Suppressor macrophage (primary cell): ENCODE measurements at places on chromosomes 12 and 14.

GRCh38 chr12:131784909-131785762 is 43.1 kb upstream of the MMP17 start:
- no peak for DNase-seq

DNA sequence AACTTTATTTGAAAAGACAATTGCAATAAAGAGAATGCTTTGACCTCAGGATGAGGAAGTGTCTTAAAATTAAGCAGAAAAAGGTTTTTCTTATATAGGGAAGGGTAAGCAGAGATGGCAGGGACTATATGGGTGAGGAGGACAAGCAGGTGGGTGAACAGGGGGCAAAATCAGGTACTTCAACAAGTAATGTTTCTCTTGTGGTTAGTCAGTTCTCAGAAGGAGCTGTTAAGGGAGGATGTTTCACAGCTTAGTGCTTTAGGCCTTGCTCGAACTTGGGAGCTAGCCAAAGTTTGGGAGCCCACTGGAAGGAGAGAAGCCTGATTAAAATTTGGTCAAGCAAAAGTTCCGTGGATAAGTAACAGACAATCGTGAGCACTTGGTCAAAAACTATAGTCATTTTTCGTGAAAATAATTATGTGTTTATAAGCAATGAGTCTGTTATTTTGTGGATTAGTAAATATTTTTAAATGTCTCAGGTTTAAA is 364.2 kb upstream of the TMPO start:
- no peak for DNase-seq

DNA sequence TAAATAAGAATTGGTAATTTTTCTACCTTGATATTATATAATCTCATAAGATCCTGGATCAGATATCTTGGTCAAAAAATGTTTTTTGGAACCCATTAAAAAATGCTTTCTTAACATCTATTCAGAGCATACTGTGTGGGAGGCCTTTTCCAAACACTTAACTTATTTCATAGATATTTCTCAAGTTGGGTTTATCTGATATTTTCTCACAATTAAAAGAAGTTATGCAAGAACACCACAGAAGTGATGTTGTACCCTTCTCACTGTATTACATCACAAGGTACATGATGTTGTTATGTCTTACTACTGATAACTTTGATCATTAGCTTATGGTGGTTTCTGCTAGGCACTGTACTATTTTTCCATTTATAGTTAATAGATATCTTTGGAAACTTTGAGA is 23.4 kb upstream of the PRPF39 start:
- no peak for DNase-seq

DNA sequence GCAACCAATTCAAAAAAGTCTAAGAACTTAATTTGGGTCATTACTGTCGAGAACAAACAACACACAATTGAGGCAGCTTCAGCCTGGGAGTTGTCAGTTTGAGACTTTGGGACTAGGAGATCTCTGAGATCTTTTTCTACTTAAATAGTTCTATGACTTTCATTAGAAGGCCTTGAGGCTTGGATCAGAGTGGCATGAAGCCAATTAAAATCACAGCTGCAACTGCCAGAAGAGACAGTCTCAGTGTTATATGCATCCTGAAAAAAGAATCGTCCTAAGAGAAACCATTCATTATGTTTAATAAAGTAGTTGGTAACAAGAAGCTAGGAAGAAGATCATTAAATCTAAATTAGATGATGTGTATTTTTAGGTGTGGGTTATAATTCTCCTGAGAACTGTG is 170.8 kb upstream of the RASSF8 start:
- no peak for DNase-seq

DNA sequence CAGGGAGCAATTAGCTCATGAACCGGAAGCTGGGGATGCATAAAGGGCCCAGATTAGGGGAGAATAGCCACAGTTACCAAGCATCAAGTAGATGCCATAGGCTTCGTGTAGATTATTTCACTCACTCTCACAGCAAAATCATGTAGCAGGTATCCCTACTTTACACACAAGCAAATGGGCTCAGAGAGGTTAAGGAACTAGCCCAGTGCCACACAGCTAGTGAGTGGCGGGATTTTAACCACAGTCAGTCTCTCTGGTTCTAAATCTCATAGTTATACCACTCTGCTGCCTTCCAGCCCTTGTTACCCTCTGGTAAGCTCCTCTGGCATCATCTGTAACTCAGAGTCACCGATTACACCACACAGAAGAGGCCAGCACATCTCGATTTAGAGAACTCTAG is 49.0 kb downstream of the IQSEC3 start:
- DNase-seq: no peak

DNA sequence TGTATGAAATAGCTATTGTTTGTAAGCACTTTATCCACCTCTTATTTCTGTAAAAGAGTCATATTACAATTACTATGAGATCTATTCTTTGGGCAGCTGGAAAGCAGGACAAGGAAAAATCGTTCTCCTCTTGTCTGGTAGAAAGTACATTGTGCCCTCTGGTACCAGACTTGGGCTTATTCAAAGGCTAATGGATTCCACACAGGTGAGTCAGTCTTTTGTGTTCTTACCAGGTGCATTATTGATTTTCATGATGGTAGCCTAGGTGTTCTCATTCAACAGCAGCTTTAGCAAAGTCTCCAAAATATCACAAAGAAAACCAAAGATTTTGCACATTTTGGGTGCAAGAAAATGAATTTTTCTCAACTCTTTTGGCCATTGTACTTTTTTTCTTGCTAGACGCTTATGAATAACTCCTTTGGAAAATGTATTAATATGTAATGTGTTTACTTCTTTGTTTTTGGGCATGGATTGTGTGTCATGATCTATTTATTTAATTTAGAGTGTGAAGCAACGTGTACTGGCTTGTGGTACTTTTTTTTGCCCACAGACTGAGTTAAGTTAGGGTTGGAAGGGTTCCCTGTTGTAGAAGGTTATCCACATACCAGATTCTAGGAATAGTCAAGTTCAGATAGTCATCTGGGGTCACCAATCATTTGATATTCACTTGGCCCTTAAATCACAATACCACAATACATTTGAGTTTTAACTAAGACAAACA is 26.2 kb downstream of the MNAT1 start:
- no peak for DNase-seq

DNA sequence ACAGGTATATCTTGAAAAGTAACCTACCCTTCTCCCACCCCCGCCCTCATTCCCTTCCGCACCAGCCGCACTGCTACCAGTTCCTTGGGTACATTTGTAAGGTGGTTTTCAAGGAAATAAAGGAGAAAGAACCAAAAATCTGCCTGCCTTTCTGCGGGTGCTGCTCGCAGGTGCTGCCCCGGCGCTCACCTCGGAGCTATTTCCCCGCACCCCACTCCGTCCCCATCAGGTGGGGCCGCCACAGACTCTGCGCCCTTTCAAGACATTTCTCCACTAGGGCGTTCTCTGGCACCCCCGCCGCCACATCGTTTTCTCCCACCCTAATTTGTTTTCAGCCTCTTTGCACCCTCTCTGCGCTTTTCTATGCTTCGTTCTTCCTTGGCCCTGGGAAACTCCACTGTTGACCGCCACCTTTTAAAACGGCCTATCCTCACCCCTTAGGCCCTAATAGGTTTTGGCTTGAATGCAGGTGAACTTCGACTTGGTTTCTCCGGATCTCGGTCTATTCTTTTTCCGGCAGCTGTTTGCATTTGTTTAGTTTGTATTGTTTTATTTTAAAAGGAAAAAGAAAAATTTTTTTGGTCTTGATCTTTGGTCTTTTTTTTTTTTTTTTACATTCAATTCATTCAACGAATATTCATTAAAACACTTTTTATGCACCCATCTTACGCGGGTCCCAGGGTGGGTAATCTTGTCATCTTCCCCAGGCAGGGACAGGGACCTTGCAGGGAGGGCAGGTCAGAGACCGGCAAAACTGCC is 3.0 kb downstream of the VSX2 start:
- no peak for DNase-seq

DNA sequence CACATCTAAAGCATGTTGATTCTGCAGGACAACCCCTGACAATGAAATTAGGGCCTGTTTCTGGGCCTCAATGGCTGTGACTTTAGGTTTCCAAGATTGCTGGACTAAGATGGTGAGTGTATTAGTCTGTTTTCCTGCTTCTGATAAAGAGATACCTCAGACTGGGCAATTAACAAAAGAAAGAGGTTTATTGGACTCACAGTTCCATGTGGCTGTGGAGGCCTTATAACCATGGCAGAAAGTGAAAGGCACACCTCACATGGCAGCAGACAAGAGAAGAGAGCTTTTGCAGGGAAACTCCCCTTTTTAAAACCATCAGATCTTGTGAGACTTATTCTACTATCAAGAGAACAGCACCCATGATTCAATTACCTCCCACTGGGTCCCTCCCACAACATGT is 10.6 kb downstream of the IL22 start:
- DNase-seq: no peak

DNA sequence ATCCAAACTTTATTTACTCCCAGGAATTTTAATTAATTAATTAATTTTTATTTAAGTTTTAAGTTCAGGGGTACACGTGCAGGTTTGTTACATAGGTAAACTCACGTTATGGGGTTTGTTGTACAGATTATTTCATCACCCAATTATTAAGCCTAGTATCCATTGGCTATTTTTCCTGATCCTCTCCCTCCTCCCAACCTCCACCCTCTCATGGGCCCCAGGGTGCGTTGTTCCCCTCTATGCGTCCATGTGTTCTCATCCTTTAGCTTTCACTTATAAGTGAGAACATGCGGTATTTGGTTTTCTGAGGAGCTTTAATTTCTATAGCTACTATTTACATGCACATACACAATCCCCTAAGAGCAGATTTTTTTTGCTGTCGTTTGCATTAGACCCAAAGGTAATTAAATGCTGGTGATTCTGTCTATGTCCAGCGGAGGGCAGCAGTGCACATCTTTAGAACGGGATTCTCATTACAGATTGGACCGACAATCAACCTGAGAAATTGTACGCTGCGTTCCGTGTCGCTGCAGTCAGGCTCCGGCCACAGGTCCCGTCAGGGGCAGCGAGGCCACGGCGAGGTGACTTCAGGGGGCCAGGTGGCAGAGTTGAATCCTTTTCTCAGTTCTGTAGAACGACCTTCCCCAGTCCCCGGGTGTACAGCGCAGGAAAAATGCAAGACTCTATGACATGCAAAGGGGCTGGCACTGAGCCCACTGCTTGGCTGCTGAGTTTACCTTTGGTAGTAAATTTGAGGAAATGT is 11.6 kb downstream of the TMEM30B start:
- DNase-seq: peak; percentile 78

DNA sequence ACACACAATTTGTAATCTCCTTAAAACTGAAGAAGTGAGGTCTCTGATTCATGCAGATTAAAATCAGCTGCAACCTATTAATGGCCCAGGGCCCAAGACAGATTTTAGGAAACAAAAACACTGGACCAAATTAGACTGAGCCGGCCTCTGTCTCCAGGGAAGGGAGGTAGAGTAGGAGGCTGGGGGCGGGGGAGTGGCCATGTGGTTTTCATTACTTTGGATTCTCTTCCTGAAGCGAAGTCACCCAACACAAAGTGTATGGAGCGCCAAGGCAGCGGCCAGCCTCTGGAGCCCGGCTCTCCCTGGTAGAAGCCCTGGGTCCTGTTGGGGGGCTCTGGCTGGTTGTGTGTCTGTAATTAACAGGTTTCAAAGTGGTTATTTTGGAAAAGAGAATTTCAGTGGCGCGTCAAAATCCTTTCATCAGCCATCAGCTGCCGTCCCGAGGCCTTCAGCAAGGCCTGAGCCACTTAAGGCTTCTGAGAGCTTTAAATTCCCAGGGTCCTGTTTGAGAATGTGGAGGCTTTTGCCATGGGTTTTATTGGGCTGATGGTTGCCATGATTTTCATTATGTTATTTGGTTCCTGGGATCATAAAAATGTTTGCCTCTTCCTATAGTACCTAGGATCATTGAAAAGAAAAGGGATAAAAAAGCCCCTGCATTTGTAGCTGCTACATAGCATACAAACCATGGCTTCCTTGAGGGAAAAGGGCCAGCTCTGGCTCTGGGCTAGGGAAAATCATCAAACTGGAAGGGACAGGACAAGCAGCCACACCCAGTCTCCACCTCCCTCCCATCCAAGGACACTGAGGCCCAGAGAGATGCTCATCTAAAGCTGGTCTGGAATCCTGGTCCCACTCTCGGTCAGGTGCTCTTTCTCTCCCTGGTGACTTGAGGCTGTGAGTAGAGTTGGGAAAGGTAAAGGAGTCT is 282.4 kb downstream of the ZFP36L1 start:
- no peak for DNase-seq

DNA sequence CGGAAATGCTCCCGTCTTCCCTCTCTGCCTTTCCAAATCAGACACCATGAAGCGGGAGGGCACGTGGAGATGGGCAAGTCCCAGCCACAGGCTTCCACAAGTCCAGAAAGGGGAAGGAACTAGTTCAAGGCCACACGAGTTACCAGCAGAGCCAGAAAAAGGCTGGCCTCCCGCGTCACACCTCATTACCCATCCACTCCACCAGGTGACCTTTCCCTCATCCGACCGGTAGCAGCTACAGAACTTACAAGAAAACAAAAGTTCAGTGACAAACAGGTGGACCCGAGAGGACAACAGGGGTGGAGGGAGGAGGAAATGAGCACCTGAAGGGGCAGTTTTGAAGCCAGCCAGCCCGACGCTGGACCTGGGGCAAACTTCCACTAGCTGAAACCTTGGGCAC is 46.9 kb downstream of the CHGA start:
- no peak for DNase-seq

DNA sequence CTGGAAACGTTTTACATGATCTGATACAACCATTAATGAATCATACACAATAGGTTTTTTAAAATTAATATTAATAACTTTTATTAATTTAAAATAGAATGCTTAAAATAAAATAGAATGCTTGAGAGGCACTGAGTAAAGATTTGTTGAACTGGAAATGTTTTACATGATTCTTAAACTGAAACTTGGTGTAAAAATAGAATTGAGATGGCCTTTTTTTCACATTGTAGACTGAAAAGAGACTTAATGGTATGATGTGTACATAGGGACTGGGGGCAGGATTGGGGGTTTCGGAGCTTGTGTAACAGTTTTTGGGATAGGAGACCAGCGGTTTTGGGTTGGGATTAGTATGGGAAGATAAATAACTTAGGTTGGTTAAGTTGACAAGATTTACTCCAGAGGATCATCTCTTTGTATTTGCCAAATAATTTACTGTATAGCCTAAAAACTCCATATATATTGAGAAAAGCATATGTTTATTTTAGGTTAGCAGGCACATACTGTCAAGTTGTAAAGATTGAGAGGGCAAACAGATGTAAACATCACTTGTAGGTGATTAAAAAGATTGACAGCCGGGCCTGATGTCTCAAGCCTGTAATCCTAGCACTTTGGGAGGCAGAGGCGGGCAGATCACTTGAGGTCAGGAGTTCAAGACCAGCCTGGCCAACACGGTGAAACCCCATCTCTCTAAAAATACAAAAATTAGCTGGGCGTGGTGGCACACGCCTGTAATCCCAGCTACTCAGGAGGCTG is 2.0 kb upstream of the ZNF410 start:
- no peak for DNase-seq

- no peak for DNase-seq
These were observed 250.5 kb upstream of the ATP2B1 start for GRCh38 chr12:89959179-89959578.

DNA sequence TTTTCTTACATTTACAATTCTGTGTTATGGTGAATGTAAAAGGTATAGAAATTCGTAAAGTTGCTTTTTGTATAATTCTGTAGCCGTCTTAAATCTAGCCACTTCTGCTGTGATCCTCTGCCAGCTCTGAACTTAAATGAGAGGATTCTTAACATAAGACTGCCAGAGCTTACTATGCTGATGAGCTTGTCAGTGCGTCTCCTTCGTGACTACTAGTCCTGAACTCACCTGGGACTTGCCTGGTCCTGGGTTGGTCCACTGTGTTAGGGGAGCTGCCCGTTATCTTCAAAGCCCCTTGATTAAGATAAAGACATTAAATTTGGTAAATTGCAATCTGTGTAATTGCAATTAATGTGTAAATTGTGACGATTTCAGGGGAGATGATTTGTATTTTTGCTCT is 44.7 kb downstream of the UNC79 start:
- no peak for DNase-seq
